ENCODE measurements at places on chromosomes 4 and X.

DNA sequence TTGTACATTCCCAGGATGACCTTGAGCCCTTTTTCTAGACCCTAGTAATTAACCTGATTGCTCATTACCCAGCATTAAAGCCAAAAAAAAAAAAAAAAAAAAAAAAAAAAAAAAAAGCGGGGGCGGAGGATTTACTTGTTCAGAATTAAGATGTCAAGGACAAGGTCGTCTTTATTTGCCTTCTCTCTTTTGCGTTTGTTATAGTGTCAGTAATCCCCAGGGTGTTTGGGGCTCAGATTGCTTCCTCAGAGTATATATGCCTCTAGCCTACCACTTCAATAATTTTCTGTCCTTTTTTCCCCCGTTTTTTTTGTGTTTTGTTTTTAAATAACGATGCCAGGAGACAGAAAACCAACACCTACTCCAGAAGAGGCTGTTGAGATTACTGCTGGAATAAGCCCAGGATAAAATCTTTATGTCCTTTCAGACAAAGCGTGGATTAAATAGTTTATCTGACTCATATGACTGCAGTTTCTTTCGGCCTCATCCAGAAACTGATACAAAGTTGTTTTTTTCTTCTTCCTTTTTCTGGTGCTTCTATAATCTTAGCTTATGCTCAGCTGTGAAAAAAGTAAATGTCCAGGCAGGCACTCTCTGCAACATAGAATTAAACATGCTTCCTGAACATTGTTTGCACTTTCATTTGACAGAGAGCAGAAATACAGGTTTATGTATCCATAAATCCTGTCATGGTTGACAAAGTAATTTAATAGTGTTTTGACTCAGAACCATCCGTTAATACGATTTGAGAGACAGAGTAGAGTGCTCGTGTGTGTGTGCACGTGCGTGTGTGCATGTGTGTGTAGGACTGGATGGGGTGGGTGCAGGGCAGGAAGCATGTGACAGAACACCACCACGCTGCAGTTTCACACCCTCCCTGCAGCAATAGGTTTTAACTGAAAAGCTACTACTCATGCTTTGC is 138.6 kb downstream of the AFF1 start:
- peak; percentile 66 for DNase-seq

DNA sequence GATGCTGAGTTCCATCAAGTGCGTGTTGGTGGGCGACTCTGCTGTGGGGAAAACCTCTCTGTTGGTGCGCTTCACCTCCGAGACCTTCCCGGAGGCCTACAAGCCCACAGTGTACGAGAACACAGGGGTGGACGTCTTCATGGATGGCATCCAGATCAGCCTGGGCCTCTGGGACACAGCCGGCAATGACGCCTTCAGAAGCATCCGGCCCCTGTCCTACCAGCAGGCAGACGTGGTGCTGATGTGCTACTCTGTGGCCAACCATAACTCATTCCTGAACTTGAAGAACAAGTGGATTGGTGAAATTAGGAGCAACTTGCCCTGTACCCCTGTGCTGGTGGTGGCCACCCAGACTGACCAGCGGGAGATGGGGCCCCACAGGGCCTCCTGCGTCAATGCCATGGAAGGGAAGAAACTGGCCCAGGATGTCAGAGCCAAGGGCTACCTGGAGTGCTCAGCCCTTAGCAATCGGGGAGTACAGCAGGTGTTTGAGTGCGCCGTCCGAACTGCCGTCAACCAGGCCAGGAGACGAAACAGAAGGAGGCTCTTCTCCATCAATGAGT is 46.6 kb downstream of the RHOH start:
- no peak for DNase-seq

DNA sequence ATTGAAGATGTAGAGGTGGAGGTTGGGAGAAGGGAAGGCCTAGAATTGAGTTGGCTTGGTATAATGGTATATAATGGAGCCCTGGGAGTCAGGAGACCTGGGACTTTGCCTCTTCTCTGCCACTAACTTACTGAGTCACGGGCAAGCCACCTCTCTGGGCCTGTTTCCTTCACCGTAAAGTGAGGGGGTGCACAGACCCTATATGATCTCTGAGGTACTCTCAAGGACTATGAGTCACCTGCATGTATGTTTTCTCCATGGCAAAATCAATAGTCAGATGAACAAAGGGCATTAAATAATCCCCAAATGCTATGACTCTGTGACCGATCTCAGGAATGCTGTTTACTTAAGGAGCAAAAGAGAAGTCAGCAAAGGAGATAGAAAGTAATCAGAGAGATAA is 5.1 kb downstream of the P2RY4 start:
- no peak for DNase-seq

DNA sequence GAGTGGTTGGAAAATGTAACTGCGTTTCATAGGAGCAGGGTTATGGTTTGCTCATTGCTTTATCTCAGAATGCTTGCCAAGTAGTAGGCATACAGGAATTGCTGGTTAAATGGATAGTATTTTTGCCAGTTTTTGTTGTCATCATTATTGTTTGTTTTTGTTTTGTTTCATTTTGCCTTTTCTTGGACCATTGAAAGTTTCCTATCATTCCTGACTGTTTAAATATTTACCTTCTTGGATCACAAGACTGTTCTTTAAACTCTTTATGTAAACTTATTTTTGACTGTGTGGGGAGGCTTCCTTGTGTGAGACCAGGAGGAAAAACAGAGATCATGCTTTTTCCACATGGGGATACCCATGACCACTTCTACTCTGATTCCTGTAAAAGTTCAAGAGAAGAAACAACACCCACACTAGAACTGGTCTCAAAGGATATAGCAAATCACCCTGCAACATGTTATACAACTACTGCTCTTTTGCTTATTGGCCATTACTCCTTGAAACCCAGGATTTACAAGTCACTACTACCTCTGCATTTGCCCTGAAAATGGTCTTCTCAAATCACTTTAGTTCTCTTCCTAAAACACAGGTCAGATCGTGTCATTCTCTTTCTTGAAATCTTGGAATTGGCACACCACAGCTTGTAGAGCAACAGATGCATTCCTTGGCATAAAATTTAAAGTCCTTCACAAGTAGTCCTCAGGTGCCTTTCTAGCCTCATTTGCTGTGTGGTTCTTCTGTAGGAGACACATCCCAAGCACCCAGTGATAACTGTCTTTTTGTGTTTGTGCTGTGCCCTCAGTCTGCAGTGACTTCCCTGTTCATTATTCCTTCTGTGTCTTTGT is 51.3 kb downstream of the FNIP2 start:
- DNase-seq, result no peak

DNA sequence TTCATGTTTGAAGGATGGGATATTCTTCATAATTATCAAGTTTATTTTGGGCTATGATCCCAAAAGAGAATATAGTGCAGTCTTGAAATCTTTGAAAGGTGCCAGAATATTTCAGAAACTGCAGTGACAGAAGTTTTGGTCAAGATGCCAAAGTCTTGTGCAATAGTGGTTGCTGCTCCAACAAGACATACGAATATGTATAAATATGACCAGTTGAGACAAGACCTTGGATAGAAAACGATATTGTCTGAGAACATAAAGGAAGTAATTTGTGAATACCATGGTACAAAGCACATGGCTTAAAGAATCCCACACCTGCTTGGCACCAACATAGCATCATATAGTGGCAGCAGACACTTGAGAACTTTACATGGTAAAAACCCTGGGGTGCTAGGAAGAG is 48.6 kb upstream of the AMELX start:
- DNase-seq, result no peak

DNA sequence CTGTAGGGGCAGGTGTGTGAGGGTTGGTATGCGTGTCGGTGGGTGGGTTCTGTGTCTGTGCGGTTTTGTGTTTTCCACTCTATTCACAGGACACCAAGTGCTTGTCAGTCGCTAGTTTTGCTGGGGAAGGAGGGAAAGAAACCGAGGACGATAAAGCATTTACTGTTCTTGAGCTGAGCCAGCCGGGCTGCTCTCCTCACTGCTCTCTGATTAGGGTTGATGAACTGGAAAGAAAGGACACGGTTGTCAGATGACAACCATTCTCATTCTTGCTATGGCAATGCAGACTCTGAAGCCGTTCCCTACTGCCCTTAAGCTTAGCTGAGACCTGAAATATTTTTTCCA is 832 bp downstream of the EGFL6 start:
- no peak for DNase-seq
